Neural progenitor cell (in vitro differentiated cells): ENCODE measurements at places on chromosomes 3 and 15.

- DNase-seq = no peak
Observed at GRCh38 chr15:41853831-41854230, 15.2 kb downstream of the PLA2G4B start.

GRCh38 chr15:67803299-67803698 lies 22.0 kb upstream of the SKOR1 start:
- no peak for DNase-seq

DNA sequence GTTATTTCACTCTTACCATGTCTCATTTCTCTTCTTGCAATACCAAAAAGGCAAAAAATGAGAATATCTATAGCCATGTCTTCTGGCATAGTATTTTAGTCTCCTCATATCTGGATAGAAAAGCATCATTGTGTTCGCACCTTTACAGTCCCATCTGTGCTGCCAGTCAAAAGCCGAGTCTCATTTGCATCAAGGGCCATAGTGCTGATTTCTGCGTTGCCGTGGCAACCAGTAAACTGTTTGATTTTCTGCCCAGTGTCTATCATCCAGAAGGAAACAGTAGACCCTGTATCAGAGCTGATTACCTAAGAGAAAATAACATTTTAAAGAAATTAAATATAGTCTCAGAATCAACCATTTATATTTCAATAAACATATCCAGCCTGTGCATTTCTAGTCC lies 86.1 kb upstream of the SERPINI2 start:
- DNase-seq = peak; percentile 4

DNA sequence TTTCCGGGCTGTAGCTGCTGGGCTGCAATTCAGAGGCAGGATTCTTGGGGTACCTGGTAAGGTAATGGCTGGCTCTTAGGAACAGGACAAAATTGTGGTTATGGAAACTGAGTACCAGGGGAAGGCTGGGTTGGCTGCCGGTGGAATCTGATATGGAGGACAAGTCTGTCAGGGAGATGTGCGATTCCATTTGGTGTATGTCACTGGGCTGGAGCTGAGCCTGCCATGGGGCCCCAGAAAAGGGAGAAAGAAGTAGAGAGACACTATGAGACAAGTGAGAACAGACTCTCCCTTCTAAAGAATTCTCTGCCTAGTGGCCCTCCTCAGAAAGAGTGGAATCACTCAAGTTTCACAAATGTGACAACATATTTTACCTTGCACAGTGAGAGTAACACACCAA lies 368.2 kb upstream of the ROPN1 start:
- no peak for DNase-seq

- DNase-seq = no peak
Observed at GRCh38 chr15:40487816-40488682, 17.3 kb downstream of the CHST14 start.

DNA sequence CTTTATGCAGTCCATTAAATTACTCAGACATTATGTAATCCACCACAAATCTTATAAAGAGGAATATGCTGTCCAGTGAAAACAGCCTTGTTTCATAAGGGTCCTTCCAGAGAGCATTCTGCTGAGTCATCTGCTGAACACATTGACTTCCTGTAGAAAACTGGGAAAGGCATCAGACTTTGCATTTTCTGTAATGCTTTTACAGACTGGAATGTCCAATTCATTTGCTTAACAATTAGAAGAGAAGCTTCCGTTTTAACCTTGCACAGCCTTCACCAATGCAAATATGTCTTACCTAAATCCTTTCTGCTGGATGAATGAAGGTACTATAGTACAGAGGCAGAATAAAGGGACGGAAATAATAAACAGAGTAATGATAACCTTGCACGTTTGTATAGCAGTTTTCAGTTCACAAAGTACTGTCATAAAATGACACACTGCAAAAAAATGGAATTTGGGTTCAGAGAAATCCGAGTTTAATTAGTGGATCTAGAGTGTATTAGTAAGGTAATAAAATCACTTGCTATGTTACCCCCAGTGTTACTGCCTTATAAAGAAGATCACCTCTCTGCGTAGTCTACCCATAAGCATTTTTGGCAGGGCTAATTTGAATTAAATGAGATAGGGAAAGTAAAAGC lies 301.5 kb downstream of the PYDC2 start:
- peak; percentile 31 for DNase-seq

DNA sequence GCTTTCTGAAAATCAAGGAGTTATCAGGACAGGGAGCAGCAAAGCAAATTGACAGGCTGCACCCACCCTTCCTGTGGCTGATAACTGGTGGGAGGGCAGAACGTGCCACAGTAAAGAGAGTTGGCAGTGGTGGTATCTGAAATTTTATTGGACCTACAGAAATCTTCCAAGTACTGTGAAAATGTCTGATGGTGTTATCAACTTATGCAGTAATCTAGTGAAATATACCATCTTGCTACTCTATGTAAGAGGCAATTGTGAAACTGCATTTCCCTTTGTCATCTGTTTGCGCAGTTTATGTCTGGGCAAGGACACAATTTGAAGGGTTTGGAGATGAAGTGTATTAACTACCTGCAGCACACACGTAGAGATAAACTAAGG lies 1.5 kb downstream of the PLCL2 start:
- no peak for DNase-seq

DNA sequence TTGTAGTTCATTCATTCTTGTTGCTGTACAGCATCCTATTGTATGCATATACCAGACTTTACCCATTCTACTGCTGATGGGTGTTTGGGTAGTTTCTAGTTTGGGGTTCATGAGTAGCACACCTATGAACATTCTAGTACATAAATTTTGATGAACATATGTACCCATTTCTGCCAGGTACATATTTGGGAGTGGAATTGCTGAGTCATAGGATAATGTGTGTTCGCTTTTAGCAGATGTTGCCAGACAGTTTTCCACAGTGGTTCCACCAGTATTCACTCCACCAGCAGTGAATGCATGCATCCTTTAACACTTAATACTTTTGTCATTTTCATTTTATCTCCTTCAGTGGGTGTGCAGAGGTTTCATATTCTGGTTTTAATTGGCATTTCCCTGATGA lies 3.4 kb upstream of the SCN5A start:
- no peak for DNase-seq

- peak; percentile 35 for DNase-seq
Observed at GRCh38 chr3:59775106-59775505, 725.3 kb upstream of the CFAP20DC start.

DNA sequence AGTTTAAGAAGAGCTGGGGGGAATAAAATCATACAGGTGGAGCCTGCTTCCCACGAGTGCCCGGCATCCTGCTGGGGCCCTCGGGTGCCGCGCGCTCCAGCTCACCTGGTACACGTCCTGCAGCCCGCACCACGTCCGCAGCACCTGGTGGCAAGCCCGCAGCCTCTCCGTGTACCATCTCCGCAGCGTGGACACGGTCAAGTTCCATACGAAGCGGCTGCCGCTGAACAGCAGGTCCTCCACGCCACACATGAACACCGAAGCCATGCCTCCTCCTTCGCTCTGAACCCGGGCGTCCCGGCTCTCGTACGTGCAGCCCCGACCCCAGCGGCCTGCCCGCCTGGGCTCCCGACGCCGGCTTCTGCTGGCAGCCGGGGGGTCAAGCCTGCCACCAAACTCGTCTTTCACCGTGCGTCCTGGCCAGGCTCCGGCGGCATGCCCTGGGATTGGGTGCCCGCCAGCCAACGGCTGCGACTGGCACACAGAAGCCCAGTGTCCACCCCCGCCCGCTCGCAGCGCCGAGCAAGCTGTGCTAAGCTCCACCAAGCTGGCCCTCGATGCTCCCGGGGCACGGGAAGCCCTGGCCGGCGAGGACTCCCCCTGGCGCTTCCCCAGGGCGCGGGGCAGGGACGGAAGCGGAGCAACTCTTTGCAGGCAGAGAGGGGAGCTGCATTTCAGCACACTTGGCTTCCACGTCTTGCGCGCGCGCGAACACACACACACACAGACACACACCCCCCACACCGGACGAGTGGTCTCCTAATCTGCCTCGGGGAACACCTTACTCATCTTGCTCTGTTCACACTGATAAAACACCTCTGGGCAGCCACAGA lies at the start of gene FRMD4B:
TSS of gene FRMD4B (minus strand) at position 366 of the 833 bp plus-strand sequence. CDS start at position 267, 99 bp downstream.
- peak; percentile 67 for DNase-seq

DNA sequence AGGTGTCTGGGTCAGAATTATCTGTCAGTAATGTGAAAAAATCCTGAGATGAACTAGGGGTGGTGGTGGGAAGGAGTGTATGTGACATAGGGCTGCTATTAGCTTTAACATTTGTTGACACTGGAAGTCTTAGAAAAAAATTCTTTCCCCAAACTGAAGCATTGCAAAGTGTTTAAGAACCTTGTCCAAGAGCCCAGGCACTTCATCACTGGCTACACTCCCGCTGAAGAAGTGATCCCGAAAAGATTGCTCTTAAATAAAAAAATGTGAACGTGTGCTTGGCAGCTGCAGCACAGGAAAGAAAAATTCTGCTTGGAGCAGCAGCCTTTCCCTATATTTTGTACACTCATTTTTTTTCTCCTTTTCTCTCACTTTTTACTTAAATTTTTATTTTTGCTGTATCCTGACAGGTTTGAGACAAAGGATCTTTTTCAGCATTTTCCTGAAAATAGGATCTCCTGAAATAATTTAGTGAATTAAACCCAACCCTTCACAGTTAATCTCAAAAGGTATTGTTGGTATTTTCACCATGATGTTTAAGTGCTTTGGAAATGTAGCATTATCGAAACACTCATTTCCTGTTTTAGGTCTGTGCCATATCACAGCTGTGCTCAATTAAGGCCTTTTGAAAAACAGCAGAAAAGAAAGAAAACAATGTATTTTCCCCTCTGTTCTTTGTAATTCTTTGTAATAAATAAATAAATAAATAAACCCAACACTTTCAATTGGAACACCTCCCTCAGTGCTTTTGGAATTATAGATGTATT lies 477.6 kb downstream of the ZNF385D start:
- DNase-seq = no peak

DNA sequence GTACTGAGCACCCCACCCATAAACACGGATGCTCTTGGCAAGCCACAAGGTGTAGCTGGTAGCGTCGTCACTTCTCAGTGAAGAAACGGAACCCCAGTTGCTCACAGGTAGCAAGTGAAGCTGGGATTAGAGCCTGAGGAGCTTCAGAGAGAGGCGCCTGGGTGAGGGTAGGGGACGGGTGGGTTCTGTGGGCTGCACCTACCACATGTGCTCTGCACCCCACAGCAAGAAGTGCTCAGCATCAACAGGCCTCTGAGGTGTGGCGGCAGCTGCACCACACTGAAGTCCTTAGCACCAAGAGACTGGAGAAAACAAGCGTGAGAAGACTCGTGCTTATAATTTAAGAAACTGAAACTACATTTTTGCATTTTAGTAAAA lies 9.8 kb downstream of the MAP6D1 start:
- no peak for DNase-seq

DNA sequence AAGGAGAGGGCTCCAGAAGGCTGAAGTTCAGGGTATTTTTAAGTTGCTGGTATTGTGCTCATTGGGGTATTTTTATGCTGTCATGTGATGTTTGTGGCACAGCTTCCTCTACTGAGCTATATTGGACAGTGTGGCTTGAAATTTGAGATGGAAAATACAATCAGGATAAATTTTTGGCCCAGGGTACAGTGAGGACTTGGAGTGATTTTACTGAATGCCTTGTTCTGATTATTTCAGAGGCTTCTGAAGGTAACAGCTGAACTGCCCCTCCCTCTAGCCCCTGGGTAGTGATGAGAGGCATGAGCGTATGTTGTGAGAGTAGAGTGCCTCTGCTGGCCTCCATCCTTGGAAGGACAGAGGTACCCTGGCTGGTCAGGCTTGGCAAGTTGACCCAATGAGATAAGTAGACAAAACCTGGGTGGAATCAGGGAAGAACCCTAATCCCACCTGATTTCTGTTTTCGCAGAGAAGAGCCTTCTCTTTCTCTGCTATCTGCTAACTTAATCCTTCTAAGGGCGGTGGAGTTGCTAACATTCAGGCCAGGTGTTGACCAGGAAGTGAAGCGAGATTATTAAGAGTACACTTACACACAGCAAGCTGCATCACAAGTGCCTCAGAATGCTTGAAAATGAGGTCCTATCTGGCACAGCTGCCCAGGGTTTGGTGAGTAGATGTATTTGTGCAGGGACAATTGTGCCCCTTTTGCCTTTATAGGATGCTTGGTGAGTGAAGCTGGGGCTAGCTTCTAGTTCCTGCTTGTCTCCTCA lies 98.1 kb upstream of the CLSTN2 start:
- no peak for DNase-seq

- DNase-seq = no peak
Observed at GRCh38 chr15:61634837-61635236, 405.7 kb upstream of the RORA start.

DNA sequence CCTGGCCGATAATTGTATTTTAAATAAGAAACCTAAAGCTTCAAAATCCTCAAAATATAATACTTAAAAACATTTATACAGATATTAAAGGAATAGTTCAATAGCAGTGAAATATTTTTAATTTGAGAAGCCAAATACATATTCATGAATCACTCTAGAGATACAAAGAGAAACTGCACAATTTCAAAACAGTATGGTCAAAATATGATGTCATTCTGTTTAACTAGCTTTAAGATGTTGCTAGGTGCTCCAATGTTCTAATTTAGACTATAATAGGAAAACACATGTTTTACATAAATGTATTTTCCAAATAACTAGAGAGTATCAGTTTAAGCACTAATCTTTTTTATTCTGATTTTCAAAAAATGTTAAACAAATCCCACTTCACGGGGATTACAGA lies 10.3 kb upstream of the NRROS start:
- DNase-seq = no peak

- DNase-seq = no peak
Observed at GRCh38 chr15:72200395-72201237, 3.0 kb upstream of the GRAMD2A start.

GRCh38 chr3:184117636-184118035 lies 17.5 kb upstream of the EIF2B5 start:
- DNase-seq = no peak
